Germinal center (tissue), 1 donor: ENCODE measurements at places on chromosomes 1 and 21.

DNA sequence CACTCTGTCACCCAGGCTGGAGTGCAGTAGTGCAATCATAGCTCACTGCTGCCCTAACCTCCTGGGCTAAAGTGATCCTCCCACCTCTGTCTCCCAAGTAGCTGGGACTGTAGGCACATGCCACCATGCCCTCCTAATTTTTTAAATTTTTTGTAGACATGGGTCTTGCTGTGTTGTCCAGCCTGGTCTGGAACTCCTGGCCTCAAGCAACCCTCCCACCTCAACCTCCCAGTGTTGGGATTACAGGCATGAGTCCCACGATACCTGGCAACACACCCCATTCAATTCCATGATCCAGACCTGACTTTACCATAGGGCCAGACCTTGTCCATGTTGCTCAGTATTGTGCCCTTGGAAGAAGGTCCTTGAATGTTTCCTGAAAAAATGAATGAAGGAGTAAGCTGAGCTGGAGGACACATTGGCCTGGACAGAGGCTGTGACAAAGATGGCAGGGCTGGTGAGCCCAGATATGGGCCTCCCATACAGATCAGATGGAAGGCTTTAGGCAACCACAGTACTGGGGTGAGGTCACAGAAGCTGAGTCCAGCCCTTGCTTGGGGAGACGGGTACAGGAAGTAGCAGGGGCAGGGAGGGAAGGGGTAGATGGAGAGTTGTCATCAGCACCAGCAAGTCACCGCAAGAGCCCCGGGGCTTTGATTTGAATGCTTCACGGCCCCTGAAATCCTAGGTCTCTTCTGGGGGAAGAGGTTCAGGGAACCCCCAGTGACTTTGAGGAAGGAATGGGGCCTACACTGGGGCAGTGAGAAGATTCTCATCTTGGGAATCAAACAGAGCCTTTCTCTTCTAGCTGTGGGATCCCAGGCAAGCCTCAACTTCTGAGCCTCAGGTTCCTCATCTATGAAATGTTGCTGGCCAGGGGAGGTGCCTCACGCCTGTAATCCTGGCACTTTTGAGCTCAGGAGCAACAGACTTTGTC, 40.1 kb upstream of the DMBX1 start:
- no peak for DNase-seq

- no peak for DNase-seq
Measured at GRCh38 chr1:230120289-230120920, 53.4 kb downstream of the GALNT2 start.

DNA sequence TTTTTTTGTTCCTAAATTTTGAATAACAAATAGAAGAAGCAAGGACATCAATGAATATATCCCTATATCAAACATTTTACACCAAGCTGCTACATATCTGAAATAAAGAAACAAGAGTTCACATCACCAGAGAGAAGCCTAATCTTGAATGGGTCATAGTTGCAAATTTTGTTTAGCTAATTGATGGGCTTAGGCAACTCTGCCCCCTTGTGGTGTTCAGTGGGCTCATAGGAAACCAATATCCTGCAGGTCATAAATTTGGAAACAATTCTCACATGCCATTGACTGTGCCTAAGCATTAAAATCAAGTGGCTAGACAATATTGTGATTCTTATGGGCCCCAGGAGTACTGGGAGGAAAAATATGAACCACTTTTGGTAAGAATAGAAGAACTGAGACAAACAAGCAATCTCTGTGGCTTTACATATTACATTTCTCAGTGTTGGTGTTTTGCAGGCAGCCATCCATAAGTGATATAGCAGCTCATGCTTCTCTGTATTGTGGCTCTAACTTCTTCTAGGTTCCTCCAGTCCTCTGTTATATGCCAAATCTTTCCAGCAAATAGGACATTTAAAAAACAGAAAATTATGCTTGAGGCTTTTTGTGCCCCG, 1262.8 kb upstream of the PRMT6 start:
- peak; percentile 7 for DNase-seq

DNA sequence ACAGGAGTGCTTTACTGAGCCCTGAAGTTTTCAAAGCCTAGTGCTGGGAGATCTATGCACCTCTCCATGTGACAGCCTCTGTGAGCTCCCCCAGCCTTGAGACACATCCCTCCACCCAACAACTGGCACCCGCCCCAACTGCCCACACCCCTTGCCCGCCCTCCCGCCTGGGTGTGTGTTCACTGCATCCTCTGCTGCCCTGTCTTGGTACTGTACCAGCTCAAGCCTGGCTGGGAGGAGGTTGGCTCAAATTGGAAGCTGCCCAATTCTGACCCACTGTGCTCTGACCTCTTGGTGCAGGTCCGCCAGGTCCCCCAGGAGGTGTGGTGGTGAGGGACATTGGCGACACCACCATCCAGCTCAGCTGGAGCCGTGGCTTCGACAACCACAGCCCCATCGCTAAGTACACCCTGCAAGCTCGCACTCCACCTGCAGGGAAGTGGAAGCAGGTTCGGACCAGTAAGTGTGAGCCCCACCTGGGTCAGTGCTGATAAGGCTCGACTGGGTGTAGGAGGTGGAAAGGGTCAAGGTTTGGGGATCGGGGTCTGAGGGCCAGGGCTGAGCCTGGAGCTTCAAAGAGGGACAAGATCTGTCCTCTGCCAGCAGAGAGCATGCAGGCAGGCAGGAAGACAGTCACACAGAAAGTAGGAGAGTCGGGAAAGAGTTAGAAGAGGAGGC, 18.0 kb downstream of the TMEM81 start:
- no peak for DNase-seq

- DNase-seq = no peak
Measured at GRCh38 chr1:7991504-7992440, 30.3 kb downstream of the PARK7 start.

GRCh38 chr1:194062962-194063361, 876.5 kb upstream of the B3GALT2 start:
- no peak for DNase-seq

GRCh38 chr1:101005183-101005582, 20.4 kb downstream of the DPH5 start:
- DNase-seq = no peak

- DNase-seq = no peak
Measured at GRCh38 chr1:14598007-14598497, 433 bp upstream of the KAZN start.

DNA sequence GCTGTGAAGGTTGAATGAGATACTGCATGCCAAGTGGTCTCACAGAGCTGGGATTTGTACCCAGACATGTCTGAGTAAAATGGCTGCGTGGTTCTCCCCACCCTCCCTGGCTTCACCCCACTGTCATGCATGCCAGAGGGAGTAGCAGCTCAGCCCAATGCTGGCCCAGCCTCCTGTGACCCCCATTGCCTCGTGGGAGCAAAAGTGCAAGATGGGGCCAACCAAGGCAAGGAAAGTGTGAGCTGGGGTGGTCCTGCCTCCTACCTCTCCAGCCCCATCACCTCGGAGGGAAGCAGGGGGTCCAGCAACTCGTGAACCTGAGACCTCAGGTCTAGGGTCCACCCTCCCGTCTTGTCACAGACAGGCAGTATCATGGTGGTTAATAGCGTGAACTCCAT, 209.8 kb upstream of the GRIK3 start:
- DNase-seq = no peak

DNA sequence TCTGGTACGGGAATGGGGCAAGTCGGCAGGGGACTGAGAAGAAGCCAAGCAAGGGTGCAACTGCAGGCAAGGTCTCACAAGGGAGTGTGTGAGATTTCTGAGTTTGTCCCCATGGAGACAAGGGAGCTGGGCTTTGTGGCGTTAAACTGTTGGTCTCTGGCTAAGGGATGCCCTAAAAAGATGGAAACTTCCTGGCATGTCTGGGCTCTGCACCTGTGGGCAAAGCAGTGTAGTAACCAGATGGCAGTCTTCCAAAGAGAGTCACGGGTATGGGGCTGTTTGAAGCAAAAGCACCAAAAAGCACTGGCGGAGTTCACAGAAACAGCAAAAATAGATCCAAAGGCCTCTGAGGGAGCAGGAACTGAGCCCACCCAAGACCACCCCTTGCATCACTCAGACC, 104.8 kb upstream of the SLC44A3 start:
- no peak for DNase-seq

GRCh38 chr1:68470388-68470970, 20.7 kb upstream of the RPE65 start:
- no peak for DNase-seq

- no peak for DNase-seq
Measured at GRCh38 chr21:31034378-31034777, 3.9 kb downstream of the KRTAP19-8 start.

- no peak for DNase-seq
Measured at GRCh38 chr1:212873518-212873917, 15.4 kb downstream of the FLVCR1 start.

DNA sequence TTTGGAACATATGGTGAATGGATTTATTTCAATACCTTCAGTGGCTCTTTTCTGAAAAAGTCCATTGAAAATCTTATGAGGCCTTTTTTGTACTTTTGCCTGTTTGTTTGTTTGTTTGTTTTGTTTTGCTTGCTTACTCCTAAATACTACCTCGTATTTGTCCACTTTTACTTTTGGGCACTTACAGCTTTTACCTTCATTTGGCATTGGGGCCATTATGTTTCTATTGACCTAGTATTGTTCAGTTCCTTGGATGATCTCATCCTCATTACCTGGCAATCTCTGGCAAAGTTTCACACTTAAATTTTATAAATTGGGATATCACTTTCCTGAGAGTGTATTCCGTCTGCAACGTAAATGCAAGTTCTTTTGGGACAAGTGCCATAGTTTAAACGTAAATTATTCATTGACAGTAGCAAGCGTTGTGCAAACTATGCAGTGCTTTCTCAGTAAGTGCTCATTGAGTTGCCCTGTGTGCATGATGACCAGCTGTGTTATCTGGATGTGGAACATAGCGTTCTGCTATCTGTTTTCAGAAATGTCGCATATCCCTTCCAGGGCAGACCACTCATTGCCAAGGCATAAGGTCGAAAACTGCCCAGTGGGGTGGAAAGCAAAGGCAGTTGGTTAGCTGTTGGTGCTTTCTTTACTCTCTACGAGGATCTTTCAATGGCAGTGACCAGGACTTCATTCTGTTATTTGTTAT, 51.1 kb downstream of the LRRC8D start:
- no peak for DNase-seq
